Activated naive CD8-positive, alpha-beta T cell treated with anti-CD3 and anti-CD28 coated beads, Interleukin-2, amount 10 ng/mL, durations not matched to agents 7 days and 5 days (primary cell): ENCODE measurements at places on chromosomes 2 and 18.

GRCh38 chr2:12436483-12436882, 280.3 kb upstream of the TRIB2 start:
- DNase-seq = no peak

GRCh38 chr18:70469916-70470315, 181.1 kb downstream of the SOCS6 start:
- DNase-seq = no peak

- no peak for DNase-seq
These were observed 169.4 kb upstream of the SIX3 start for GRCh38 chr2:44772131-44772530.

DNA sequence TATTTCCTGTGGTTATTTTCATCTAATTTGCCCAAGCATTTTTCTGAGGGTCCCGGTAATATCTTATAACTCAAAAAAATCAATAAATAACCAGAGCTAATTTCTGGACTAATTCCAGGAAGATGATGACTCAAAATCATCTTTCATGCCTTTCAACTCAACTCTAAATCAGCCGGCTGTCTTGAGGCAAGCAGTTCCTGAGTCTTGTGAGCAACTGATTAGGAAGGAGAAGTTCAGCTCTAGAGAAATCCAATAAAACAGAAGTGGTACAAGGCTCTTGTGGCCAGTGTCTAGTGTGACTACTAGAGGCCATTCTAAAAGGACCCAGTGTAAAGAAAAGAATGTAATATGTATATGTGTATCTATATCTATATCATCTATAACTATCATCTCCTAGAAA, 890.4 kb downstream of the TRIB2 start:
- no peak for DNase-seq

GRCh38 chr2:46000660-46001059, 296.5 kb upstream of the EPAS1 start:
- no peak for DNase-seq

- DNase-seq = no peak
These were observed 5.0 kb downstream of the TFPI start for GRCh38 chr2:187549193-187549592.

- no peak for DNase-seq
These were observed 75.3 kb upstream of the MGAT4A start for GRCh38 chr2:98806236-98806697.
